T-helper 2 cell treated with Interferon-gamma antibody and Interleukin-4, amounts not matched to agents 5 μg/mL and 100 μg/mL, for 36 hours (primary cell): ENCODE measurements at places on chromosomes 13 and 19.

- H3K4me1 ChIP-seq, result peaks cover 6% of the 10 kb centered on the region
- H3K4me3 ChIP-seq, result no peak overlapping the region
- no peak overlapping the region for H3K27ac ChIP-seq
Measured at GRCh38 chr13:102729560-102730270, 34.9 kb upstream of the METTL21C start.

- peaks cover 15% of the 10 kb centered on the region for H3K36me3 ChIP-seq
- peaks cover 35% of the 10 kb centered on the region for H3K4me1 ChIP-seq
- H3K4me3 ChIP-seq, result no peak overlapping the region
- no peaks in the 10 kb centered on the region for H3K27me3 ChIP-seq
Measured at GRCh38 chr19:19416280-19416679, 10.8 kb downstream of the GATAD2A start.

DNA sequence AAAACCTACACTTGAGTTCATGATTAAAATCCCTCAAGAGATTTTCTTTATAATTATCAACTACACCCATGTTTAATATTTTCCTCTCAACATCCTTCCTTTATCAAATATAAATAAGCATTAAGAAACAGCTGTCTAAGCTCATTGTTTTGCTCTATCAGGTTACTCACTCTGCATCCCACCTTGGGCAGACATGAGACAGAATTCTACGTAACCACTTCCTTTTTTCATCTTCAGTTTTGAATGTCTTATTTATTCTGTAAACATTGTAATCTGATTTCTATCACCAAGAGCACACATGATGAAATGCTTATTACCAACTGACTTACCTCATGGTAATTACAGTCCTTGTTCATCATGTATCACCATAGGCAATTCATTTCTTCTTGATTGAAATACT lies 1256.6 kb upstream of the ATXN8OS start:
- H3K4me1 ChIP-seq, result no peaks in the 10 kb centered on the region
- H3K36me3 ChIP-seq, result no peaks in the 10 kb centered on the region
- no peaks in the 10 kb centered on the region for H3K27me3 ChIP-seq
- no peak overlapping the region for H3K27ac ChIP-seq
- no peak overlapping the region for H3K4me3 ChIP-seq

DNA sequence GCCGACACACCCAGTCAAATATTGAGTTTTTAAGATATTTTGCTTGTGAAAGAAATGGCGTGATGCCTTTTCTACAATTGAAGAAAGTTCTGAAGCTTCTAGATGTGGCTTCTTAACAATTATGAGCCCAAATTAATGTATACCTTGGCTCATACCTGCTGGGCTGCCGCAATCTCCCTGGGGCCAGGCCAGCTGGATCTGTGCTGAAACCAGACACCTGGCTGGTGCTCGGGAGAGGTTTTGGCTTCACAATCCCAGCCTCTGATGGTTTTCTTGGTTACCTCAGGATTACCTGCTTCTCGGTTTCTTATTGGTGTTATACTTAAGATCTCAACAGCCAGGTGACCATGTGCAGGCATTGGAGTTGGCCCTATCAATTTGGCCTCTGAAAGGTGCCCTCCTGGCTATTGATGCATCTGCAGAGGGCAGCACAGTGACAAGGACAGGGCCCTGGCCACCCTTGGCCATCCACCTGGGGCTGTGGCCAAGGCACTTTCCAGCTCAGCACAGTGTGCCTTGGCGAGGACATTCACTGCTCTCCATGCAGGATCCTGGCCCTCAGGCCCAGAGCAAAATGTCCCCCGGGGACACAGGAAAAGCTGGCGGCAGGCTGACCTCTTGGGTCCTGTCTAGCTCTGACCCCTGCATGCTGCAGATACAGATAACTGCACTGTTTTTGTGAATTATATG lies 305.0 kb downstream of the ZNF536 start:
- H3K27me3 ChIP-seq, result no peaks in the 10 kb centered on the region
- no peaks in the 10 kb centered on the region for H3K4me1 ChIP-seq
- no peak overlapping the region for H3K4me3 ChIP-seq
- H3K27ac ChIP-seq, result no peak overlapping the region
- DNase-seq, result no peak

DNA sequence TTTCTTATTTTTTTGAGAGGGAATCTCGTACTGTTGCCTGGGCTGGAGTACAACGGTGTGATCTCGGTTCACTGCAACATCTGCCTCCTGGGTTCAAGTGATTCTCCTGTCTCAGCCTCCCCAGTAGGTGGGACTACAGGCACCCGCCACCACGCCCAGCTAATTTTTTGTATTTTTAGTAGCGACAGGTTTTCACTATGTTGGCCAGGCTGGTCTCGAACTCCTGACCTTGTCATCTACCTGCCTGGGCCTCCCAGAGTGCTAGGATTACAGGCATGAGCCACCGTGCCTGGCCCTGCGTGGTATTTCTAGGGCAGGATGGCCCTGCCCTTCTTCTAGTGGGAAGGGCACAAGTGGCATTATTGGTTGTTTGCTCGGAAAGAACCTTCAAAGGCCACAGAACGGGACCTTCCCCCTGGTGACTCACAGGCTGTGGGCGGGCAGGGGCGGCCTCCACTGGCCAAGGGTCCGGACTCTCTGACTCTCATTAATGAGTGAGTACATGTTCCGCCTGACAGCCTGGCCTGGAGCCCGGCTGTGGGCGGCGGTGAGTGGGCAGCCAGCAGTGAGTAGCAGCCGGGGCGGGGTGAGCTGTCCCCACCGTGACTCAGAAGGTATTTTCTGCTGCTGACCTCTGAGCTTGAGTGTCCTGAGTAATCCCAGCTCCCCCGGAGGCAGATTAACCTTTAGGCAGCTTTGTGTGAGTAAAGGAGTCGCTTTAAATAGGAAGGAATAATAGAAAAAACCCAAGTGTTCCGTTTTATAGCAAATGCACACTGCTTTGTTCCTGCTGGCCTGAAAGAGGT lies 5.1 kb downstream of the DOT1L start:
- DNase-seq, result peak; percentile 94
- H3K4me1 ChIP-seq, result peaks cover 36% of the 10 kb centered on the region
- H3K36me3 ChIP-seq, result peaks cover 9% of the 10 kb centered on the region
- no peaks in the 10 kb centered on the region for H3K27me3 ChIP-seq
